ENCODE measurements at places on chromosomes 12 and 14.

DNA sequence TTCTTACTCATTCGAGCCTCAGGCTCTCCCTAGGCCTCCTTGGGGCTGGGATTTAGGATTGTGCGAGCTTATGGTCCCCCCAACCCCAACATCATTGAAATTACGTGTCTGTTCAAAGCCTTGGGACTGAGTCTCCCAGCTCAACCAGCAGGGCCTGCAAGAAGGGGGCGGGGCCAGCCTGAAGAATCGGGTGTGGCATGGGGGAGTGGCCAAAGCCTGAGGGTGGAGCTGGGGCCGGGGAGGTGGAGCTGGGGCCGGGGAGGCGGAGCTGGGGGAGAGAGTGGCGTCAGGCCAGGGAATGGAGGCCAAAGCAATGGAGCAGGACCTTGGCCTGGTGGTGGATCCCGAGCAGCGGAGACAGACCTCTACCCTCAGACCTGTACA, 24.3 kb upstream of the HSPB8 start:
- DNase-seq: no peak

DNA sequence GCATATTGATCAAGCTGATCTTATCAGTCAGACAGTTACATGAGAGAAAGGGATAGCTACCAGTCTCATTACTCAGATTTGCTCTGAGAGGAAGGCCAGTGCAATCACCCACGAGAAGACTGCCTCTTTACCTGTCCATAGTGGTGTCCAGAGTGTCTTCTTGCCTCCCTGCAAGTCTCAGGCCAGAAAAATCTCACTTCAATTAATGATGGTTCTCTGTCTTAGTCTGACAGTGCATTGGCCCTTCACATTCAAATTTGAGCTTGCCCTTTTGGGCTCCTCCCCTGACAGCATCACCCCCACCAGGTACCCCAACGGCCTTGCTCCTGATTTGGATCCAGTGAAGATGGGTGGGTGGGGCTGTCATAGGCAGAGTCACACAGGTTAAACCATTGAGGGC, at the start of gene AICDA:
AICDA (minus strand) TSS at position 231 of the 400 bp plus-strand sequence; CDS start at position 139, 92 bp downstream.
- DNase-seq: no peak

DNA sequence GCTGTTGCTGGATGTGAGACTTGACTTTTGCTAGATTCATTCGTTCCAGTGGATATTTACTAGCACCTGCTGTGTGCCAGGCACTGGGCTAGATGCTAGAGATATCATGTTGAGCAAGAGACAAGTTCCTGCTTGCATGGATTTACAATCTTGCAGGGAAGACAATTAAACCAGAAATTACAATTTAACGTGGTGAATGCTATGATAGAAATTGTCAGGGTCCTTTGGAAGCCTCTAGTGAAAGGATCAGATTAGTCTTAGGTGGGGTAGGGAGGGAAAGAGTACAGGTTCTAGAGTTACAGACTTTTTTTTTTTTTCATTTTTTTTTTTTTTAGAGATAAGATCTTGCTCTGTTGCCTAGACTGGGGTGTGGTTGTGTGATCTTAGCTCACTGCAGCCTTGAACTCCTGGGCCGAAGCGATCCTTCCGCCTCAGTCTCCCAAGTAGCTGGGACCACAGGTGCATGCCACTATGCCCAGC, 36.7 kb downstream of the SPATS2 start:
- no peak for DNase-seq

GRCh38 chr12:54689984-54690383, 41.8 kb upstream of the DCD start:
- DNase-seq: no peak

GRCh38 chr12:121799842-121800693, 3.7 kb upstream of the SETD1B start:
- peak; percentile 53 for DNase-seq

DNA sequence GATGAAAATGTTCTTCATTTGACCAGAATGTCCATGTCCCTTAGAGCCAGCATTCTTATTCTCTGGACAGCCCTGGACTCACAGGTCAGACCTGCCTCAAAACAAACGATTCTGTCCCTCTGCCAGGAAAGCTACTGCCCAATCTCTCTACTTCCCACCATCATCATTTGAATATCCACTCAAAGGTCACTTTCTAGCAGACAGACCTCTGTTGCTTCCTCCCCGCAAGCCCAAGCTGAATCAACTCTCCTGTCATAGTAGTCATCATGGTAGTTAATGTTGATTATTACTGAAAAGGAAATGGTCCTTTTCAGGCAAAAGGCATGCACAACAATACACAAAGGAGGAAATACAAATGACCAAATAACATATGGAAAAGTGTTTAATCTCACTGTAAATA, 39.6 kb upstream of the CPM start:
- DNase-seq: no peak

- no peak for DNase-seq
Observed at GRCh38 chr12:111447571-111448265, 42.0 kb downstream of the SH2B3 start.

- no peak for DNase-seq
Observed at GRCh38 chr12:49920241-49920914, 16.7 kb upstream of the FAIM2 start.

DNA sequence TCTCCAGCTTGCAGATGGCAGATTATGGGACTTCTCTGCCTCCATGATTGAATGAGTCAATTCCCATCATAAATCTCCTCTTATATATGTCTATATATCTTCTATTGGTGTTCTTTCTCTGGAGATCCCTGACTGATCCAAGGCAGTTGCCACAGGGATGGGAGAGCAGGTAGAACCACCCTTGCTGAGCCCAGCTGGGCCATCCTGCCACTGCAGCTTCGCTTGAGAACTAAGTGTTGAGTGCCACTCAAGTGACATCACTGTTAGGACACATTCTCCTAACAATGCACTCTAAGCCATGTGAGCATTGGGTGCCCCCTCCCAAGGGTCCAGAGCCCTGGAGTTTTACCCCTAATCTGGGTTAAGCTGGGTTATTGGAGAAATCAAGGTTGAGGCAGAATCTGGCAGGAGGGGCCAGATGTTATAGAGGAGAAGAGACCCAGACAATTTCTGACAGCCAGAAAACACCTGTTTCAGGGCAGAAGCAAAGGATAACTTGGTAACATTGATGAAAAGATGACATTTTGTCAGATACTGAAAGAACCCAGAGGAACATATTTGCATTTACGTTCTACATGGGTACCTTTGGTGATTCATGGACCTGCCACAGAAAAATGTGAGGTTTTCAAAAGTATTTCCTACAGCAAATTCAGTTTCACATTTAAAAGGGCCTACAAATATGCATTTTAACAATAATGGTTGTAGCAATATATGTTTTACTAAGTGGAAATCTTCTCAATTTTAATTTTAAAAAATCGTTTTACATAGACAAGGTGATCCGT, 57.2 kb upstream of the MAX start:
- no peak for DNase-seq

DNA sequence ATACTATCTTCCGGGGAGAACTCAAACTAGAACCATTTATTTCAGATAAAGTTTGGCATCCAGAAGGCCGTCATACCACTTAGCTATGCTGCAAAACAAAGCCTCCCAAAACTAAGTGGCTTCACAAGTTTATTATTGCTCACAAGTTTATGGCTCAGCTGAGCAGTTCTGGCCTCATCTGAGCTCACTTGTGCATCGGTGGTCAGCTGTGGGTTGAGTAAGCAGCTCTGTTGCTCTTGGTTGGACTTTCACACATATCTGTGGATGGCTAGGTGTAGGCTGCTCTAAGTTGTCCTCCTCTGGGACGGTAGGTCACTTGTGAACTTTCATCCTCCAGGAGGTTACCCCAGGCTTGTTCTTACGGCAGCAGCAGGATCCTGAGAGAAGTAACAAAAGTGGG, 162.7 kb downstream of the BTG1 start:
- no peak for DNase-seq

DNA sequence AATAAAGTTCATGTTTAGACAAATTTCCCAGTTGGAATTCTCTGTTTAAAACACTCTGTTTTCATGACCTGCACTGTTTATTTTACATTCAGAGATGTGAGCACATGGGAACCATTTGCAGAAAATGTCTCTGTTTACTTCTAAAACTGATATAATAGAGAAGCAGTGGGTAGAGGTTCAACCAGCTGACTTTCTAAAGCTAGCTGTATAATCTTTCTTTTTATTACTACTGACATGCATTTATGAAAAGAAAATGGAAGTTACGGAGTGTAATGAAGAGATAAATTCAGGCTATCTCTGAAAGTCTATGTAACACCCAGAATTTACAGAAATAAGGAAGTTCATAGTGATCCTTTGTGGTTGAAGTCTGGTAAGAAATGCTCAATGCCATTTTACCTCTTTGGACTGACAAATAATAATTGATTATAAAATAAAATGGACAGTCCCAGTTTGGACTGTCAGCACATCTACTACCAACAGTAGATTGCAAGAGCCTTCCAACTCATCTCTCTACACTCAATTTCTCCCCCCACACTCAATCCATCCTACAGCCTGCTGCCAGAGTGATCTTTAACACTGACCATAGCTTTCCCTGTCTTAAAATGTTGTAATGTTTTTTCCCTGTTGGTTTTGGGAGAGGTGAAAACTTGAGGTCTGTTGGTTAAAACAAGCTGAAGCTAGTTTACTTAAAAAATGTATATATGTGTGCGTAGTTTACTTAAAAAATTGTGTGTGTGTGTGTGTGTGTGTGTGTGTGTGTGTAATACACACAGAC, 137.4 kb downstream of the AEBP2 start:
- DNase-seq: no peak
